Smooth muscle cell of the coronary artery (primary cell): ENCODE measurements at places on chromosomes 3 and 15. TPM values are rescaled to one million over a fixed set of nuclear protein-coding genes. Genes with fewer than 3 reads are reported as not detected.

SLCO2A1 gene
- total RNA-seq = under 0.01 TPM in 1 of 2 replicates, not detected in the other

CRELD1 gene
- total RNA-seq = 21.6 and 37.4 TPM in 2 replicates

ARMC8 gene
- 34.0 and 45.3 TPM in 2 replicates for total RNA-seq

ZNF592 gene
- total RNA-seq = 2.2 and 2.9 TPM in 2 replicates

EFCC1 gene
- total RNA-seq = under 0.01 TPM in 1 of 2 replicates, not detected in the other

MSL2 gene
- 2.9 and 7.3 TPM in 2 replicates for total RNA-seq

GOLGA8J gene
- 0.08 and 0.12 TPM in 2 replicates for total RNA-seq

RAMAC gene
- 24.6 and 33.1 TPM in 2 replicates for total RNA-seq

CGNL1 gene
- 0.59 and 2.9 TPM in 2 replicates for total RNA-seq

SLC28A2 gene
- not detected in 2 replicates for total RNA-seq

GJD2 gene
- not detected in 2 replicates for total RNA-seq
